ENCODE measurements at places on chromosomes 6 and 20.

GRCh38 chr6:147213772-147214171 lies 9.6 kb downstream of the STXBP5 start:
- no peak for DNase-seq

GRCh38 chr6:87671555-87672029 lies 30.4 kb downstream of the AKIRIN2 start:
- DNase-seq, result no peak

DNA sequence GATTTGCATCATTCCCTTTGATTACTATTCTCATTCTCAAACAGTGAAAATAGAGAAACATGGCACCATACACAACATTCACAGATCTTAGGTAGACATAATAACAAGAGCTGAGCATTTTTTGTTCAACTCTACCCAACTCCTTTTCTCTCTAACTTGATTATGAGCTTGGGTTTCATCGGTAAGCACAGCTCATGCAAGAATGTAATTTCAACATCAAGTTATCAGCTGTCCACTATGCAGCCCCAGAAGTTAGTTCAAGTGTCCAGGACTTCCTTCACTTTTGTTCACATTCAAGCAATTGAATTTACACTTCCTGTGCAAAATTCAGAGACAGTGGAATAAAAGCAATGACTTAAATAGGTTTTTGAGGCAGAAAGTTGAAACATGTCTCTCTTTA lies 297.7 kb upstream of the SASH1 start:
- DNase-seq, result no peak

- no peak for DNase-seq
Measured at GRCh38 chr6:29641430-29642148, 8.6 kb upstream of the GABBR1 start.
